ENCODE measurements at places on chromosomes 2 and 18. TPM values are rescaled to one million over a fixed set of nuclear protein-coding genes. Genes with fewer than 3 reads are reported as not detected.
A peak's percentile ranks its signal among the peaks of the same experiment; 100 is the strongest.

GRCh38 chr2:144747571-144747970 lies 227.7 kb upstream of the ZEB2 start:
- no peaks in the 10 kb centered on the region for H3K36me3 ChIP-seq
- no peak for DNase-seq
- no peaks in the 10 kb centered on the region for H3K4me1 ChIP-seq
- no peak overlapping the region for H3K4me3 ChIP-seq

GRCh38 chr18:44844486-44844885 lies 163.8 kb downstream of the SETBP1 start:
- no peak for DNase-seq
- H3K27ac ChIP-seq = no peak overlapping the region
- no peak overlapping the region for H3K4me3 ChIP-seq
- no peaks in the 10 kb centered on the region for H3K27me3 ChIP-seq

DNA sequence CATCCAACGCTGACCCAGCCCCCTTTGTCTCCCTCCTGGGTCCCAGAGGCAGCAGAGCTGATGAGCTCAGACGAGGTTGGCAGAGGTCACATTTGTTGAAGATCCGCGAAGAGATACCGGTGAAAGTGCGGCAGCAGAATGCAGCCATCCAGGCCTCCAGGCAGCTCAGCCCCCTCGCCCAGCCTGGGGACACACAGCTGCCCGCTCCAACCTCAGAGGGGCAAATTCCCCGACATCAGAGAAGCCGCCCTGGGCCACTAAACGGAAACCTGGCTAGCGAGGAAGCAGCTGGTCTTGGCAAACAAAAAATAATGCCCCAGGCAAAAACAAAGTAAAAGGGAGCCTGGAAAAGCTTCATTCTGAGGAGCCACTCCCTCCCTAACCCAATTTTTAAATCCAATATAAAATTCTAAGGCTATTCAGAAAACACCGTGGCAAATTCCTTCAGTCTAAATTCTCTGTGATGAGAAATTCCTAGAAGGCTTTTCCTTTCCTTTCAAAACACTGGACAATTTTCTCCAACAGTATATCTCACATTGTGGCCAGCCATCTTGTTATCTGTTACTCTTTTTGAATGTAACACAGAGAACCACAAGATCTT lies 262.4 kb downstream of the SS18 start:
- no peak overlapping the region for H3K4me3 ChIP-seq
- H3K27ac ChIP-seq = no peak overlapping the region
- no peak for DNase-seq
- H3K36me3 ChIP-seq = no peaks in the 10 kb centered on the region
- no peaks in the 10 kb centered on the region for H3K27me3 ChIP-seq
- H3K4me1 ChIP-seq = no peaks in the 10 kb centered on the region

GRCh38 chr2:23425338-23425871 lies 40.4 kb downstream of the KLHL29 start:
- H3K27me3 ChIP-seq = no peaks in the 10 kb centered on the region
- no peaks in the 10 kb centered on the region for H3K36me3 ChIP-seq
- DNase-seq = no peak
- no peak overlapping the region for H3K4me3 ChIP-seq

DNA sequence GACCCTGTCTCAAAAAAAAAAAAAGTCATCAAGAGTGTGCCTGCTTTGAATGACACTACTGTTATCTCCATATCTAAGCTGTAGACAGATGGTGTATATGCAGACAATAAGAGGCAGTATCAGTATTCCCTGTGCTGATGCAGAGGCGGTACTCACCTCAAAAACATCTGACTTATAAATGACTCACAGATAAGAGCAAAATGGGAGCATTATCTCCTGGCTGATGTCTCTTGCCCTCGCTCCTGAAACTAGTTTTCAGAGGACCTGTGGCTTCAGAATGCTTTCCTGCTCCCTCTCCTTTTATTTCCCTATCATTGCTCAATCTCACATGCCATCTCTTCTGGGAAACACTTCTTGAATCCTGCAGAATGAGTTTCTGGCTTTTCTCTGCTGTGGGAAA lies 289.6 kb downstream of the PTPRM start:
- no peaks in the 10 kb centered on the region for H3K27me3 ChIP-seq
- H3K36me3 ChIP-seq = no peaks in the 10 kb centered on the region
- no peaks in the 10 kb centered on the region for H3K4me1 ChIP-seq
- DNase-seq = no peak
- H3K27ac ChIP-seq = no peak overlapping the region
- no peak overlapping the region for H3K4me3 ChIP-seq

DNA sequence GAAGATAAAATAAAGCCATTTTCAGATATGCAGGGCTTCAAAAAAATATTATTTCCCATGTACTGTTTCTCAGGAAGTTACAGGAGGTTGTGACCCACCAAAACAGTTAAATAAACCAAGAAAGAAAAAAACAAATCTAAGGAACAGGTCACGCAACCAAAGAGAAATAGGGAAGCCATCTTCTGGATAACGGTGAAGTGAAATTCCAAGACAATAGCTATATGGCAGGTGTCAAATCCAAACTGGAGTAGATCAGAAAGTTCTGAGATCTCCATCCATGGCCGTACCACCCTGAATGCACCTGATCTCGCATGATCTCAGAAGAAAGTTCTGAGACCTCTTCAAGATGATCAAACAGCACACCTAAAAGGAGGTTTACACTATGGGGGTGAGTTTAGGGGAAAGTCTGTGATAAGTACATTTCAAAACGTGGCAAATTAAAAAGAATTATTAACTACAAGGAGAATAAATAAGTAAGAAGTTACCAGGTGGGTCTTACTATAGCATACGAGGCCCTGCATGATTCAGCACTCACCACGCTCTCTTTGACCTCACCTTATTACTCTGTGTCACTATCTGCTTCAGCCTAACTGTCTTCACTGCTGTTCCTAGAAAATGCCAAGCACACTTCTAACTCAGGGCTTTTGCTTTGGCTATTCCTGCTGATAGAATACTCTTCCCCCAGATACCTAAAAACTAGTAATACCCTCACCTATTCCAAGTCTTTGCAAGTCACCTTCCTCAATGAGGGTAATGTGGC lies 29.9 kb downstream of the NBAS start:
- H3K4me1 ChIP-seq = no peaks in the 10 kb centered on the region
- no peak for DNase-seq
- H3K36me3 ChIP-seq = peaks cover 11% of the 10 kb centered on the region
- no peaks in the 10 kb centered on the region for H3K27me3 ChIP-seq
- H3K27ac ChIP-seq = no peak overlapping the region
- no peak overlapping the region for H3K4me3 ChIP-seq

DNA sequence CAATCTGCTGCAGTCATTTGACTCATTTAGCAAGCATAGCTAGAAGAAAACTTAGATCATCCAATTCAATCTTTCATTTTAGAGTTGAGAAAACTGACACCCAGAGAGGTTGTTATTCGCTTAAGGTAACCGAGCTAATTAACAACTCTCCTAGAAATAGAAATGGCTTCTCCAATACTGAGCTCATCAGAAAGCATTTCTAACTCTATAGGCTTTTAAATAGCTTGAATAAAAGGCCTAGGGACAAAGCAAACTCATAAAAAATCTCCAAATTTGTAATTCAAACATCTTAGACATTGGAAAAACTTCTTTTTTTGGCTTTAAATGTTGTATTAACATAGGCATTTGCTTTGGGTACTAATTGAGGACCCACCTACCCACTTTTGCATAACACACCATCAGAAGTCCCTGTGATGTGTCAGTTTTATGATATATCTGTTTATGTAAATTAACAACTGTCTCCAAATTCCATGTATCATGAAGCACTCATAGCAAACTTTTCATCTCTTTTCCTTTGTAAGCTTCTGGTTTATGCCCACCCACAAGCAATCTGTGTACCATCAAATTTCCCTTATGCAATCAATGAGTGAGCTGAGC lies 343.9 kb upstream of the CHST9 start:
- H3K4me3 ChIP-seq = no peak overlapping the region
- no peak for DNase-seq
- H3K36me3 ChIP-seq = no peaks in the 10 kb centered on the region
- no peak overlapping the region for H3K27ac ChIP-seq

GRCh38 chr2:217998926-217999594 lies 3.7 kb downstream of the TNS1 start:
- H3K4me1 ChIP-seq = peaks cover 4% of the 10 kb centered on the region
- no peaks in the 10 kb centered on the region for H3K36me3 ChIP-seq
- DNase-seq = no peak
- no peak overlapping the region for H3K27ac ChIP-seq
- H3K4me3 ChIP-seq = no peak overlapping the region
- no peaks in the 10 kb centered on the region for H3K27me3 ChIP-seq

DNA sequence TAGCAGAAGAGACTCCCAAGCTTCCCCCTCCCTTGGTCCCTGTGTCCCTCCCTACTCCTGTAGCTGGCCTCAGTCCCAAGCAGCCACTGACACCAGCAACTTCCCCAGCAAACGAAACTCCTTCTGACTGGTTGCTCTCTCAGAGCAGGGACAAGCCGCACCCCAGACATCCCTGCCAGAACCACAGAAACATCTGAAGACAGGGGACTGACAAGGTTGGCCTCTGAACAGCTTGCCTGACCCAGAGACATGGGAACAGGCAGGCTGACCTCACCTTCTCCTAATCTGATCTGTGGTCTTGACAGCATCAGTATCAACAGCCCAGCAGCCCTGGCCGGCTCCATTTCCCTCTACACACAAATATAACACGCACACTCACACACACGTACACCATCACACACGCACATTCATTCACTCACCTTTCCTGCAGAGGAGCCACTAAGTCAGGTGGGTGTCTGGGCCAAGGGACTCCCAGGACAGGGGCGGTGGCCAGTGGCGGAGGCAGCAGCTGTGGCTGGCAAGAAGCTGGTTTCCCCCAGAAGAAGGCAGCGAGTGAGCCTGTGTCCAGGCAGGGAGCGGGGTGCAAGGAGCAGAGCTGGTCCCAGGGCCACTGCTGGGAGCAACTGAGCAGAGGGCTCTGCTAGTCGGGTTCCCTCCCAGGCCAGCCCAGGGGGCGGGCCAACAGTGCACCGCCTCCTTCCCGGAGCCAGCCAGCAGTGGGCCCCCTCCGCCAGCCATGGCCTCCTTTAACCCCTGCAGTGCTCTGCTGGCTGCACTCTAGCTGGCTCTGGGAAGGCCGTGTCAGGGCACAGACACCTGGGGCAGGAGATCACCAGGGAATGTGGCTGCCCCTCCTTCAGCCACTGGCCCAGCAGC lies 59.1 kb downstream of the TNS1 start:
- H3K36me3 ChIP-seq = no peaks in the 10 kb centered on the region
- peak overlapping the region; percentile 90 for H3K27ac ChIP-seq
- H3K4me3 ChIP-seq = peak overlapping the region; percentile 38
- H3K4me1 ChIP-seq = peaks cover 32% of the 10 kb centered on the region
- H3K27me3 ChIP-seq = no peaks in the 10 kb centered on the region

DNA sequence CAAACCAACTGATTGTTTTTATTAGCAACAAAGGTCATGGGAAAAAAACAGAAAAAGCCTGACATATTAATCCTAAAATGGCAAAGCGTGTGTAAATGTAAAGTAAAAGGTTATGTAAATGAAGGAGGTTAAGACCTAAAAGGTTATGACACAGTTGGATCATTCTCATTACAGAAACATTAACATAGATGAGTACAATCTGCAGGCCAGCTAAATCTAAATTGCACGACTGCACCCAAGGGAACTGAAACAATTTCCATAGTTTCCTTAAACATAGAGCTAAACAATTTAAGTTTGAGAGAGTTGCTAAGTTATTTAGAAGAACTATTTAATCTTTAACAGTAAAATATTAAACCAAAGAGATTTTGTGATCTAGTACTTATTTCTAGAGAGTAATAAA lies 151.6 kb upstream of the UBE2E3 start:
- no peak overlapping the region for H3K27ac ChIP-seq
- DNase-seq = no peak
- H3K36me3 ChIP-seq = no peaks in the 10 kb centered on the region
- H3K4me3 ChIP-seq = no peak overlapping the region
- H3K4me1 ChIP-seq = no peaks in the 10 kb centered on the region

- no peak overlapping the region for H3K27ac ChIP-seq
- no peak for DNase-seq
- no peak overlapping the region for H3K4me3 ChIP-seq
- H3K36me3 ChIP-seq = no peaks in the 10 kb centered on the region
- no peaks in the 10 kb centered on the region for H3K27me3 ChIP-seq
Observed at GRCh38 chr2:226077031-226077430, 677.5 kb downstream of the NYAP2 start.

- no peak for DNase-seq
- H3K27ac ChIP-seq = peak overlapping the region; percentile 88
- no peaks in the 10 kb centered on the region for H3K36me3 ChIP-seq
- H3K4me3 ChIP-seq = peak overlapping the region; percentile 2
Observed at GRCh38 chr18:457140-457519, 43.4 kb downstream of the COLEC12 start.

- no peak overlapping the region for H3K27ac ChIP-seq
- no peaks in the 10 kb centered on the region for H3K4me1 ChIP-seq
- no peak for DNase-seq
- H3K36me3 ChIP-seq = peaks cover 16% of the 10 kb centered on the region
- H3K4me3 ChIP-seq = no peak overlapping the region
Observed at GRCh38 chr2:165920748-165921147, 32.8 kb downstream of the TTC21B start.

- H3K27me3 ChIP-seq = no peaks in the 10 kb centered on the region
- DNase-seq = no peak
- H3K27ac ChIP-seq = no peak overlapping the region
- no peaks in the 10 kb centered on the region for H3K4me1 ChIP-seq
- H3K4me3 ChIP-seq = no peak overlapping the region
Observed at GRCh38 chr2:207983641-207984042, 41.7 kb downstream of the PLEKHM3 start.

DNA sequence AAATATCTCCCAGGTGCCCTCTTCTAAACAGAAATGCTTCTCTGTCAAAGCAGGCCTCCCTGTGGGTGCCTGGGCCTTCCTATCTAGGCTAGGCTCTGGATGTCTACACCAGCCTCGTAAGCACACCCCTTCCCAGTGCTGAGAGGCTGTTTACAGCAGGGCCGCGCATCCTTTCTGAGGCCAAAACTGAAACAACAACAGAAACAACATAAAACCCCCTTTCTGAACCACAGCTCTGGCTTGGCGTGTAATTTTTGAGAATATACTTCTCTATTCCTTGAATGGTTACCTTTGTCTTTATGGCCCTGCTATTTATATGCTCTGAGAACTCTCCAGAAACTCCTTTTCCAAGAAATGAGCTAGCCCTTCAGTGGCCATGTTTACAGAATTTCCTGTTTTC lies 118.4 kb downstream of the BCL2L11 start:
- no peaks in the 10 kb centered on the region for H3K4me1 ChIP-seq
- H3K27me3 ChIP-seq = no peaks in the 10 kb centered on the region
- no peak overlapping the region for H3K4me3 ChIP-seq
- no peaks in the 10 kb centered on the region for H3K36me3 ChIP-seq
- no peak overlapping the region for H3K27ac ChIP-seq

- DNase-seq = no peak
- no peaks in the 10 kb centered on the region for H3K4me1 ChIP-seq
- H3K27me3 ChIP-seq = no peaks in the 10 kb centered on the region
- no peak overlapping the region for H3K27ac ChIP-seq
Observed at GRCh38 chr2:112782234-112782799, 2.0 kb downstream of the IL1A start.

The SPIRE1 gene
- total RNA-seq = 6.7 TPM

The AFG3L2 gene
- 74.1 TPM for total RNA-seq

The CABYR gene
- 1.5 TPM for total RNA-seq

The CXCR4 gene
- 62.7 TPM for total RNA-seq

The SNORC gene
- total RNA-seq = 18.6 TPM

All from transverse colon (tissue), 4 donors.